Daoy (cell line): ENCODE measurements at places on chromosomes 6 and 20. TPM values are rescaled to one million over a fixed set of nuclear protein-coding genes. Genes with fewer than 3 reads are reported as not detected.

The LRFN2 gene
- total RNA-seq, result 0.17 TPM in 1 of 2 replicates, not detected in the other

The ZBTB24 gene
- 7.1 and 8.9 TPM in 2 replicates for total RNA-seq

The DNAH8 gene
- total RNA-seq, result under 0.01 TPM in 1 of 2 replicates, not detected in the other

The ADTRP gene
- 2.5 and 2.8 TPM in 2 replicates for total RNA-seq

The SLA2 gene
- total RNA-seq, result not detected in 2 replicates

The CLIC5 gene
- 0.11 TPM in 1 of 2 replicates, not detected in the other for total RNA-seq

The POPDC3 gene
- 26.3 and 33.3 TPM in 2 replicates for total RNA-seq

The TRIM40 gene
- not detected in 2 replicates for total RNA-seq

The PDE10A gene
- 6.7 and 6.8 TPM in 2 replicates for total RNA-seq

The GSTA2 gene
- total RNA-seq, result not detected in 2 replicates

The CCN5 gene
- not detected in 2 replicates for total RNA-seq

The BANF2 gene
- not detected in 2 replicates for total RNA-seq

The SAPCD1 gene
- 0.27 and 1.6 TPM in 2 replicates for total RNA-seq

The HMGN3 gene
- 187 and 270 TPM in 2 replicates for total RNA-seq

The C2 gene
- total RNA-seq, result 0.24 and 1.5 TPM in 2 replicates

The CLVS2 gene
- total RNA-seq, result under 0.01 TPM in 1 of 2 replicates, not detected in the other

The PTGIS gene
- 0.54 and 0.57 TPM in 2 replicates for total RNA-seq

The SLC22A2 gene
- 0.60 and 1.1 TPM in 2 replicates for total RNA-seq

The PNPLA1 gene
- total RNA-seq, result not detected in 2 replicates

The GPR63 gene
- total RNA-seq, result 1.7 and 3.0 TPM in 2 replicates

The TMEM200A gene
- not detected in 2 replicates for total RNA-seq

The TNXB gene
- total RNA-seq, result 0.11 and 0.24 TPM in 2 replicates

The KIAA1755 gene
- total RNA-seq, result 0.30 and 1.0 TPM in 2 replicates

The TFEB gene
- 4.0 and 8.1 TPM in 2 replicates for total RNA-seq

The HLA-DPB1 gene
- total RNA-seq, result 25.4 and 34.6 TPM in 2 replicates

The RIMS4 gene
- 2.0 and 2.1 TPM in 2 replicates for total RNA-seq

The SLC22A23 gene
- 1.5 and 2.7 TPM in 2 replicates for total RNA-seq

The TXLNB gene
- total RNA-seq, result 0.11 TPM in 1 of 2 replicates, not detected in the other

The MRPS10 gene
- 95.7 and 99.2 TPM in 2 replicates for total RNA-seq

The NDUFAF4 gene
- 38.8 and 52.0 TPM in 2 replicates for total RNA-seq

The ZNF165 gene
- total RNA-seq, result 0.71 and 2.2 TPM in 2 replicates

The DDX27 gene
- 57.8 and 69.5 TPM in 2 replicates for total RNA-seq

The SEMG1 gene
- total RNA-seq, result not detected in 2 replicates

The NKX2-2 gene
- total RNA-seq, result 1.4 and 3.7 TPM in 2 replicates

The TNNC2 gene
- total RNA-seq, result not detected in 2 replicates

The TXNDC5 gene
- 373 and 390 TPM in 2 replicates for total RNA-seq

The ACOT13 gene
- total RNA-seq, result 9.7 and 11.0 TPM in 2 replicates

The TRERF1 gene
- total RNA-seq, result 3.3 and 3.8 TPM in 2 replicates
